ENCODE measurements at places on chromosomes 4 and X. TPM values are rescaled to one million over a fixed set of nuclear protein-coding genes. Genes with fewer than 3 reads are reported as not detected.

TCEAL6 gene
- not detected for total RNA-seq

TMEM150C gene
- total RNA-seq, result 0.58 TPM

GPR78 gene
- 2.4 TPM for total RNA-seq

DNA sequence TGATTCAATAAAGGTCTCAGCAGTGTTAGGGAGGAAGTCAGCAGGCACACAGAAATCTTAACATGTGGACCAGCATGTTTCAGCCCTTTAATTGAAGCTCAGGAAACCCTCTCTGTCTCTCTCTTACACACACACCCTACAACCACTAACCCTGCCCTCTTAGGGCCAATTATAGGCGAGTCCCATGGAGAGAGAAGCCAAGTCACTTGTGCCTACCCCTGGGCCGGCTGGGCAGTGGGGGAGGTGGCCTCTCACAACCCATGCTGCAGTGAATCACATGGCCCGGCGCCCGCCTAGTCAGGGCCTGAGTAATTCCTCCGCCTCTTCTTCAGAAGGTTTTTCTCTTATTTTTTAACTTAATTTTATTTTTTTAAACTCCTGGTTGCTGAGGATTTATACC is 3.7 kb downstream of the FGD1 start:
- no peak overlapping the region for H3K4me3 ChIP-seq
- no peaks in the 10 kb centered on the region for H3K27me3 ChIP-seq

- H3K4me3 ChIP-seq, result no peak overlapping the region
- no peaks in the 10 kb centered on the region for H3K27me3 ChIP-seq
- no peak for DNase-seq
- peaks cover 1% of the 10 kb centered on the region for H3K4me1 ChIP-seq
Measured at GRCh38 chr4:6727081-6727942, 11.3 kb downstream of the BLOC1S4 start.

DNA sequence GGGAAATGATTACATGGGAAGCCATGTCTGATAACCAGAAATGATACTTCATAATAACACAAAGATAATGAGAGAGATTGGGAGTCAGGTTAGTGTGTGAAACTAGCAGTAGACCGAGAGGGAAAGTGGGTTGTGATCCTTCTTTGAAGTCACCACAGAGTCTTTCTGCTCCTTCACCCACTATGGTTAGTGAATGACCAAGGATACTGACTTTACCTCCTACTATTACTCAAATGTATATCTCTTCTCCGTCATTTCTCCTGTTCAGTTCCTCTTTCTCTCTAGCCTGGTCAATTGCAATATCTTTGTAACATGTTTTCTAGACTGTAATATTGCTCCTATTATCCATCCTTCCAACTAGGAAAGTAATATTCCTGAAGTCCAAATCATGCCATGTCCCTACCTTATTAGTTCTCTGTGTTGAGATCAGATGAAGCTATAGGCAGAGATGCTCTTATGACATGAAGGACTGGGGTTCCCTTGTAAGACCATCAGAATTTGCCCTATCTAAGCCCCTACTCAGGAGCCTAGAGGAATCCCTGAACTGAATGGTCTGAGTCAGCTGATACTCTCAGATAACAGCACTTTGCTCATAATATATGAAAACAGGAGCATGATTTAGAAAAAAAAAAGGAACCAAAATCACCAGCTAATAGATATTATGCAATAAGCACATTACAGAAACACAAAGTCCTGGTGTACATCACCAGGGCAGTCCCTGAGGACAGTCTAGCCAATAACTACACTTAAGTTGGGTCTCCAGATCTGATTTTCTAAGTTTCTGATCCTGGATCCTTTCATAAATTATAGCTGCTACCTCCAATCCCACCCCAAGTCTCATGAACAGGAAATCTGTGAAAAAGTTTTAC is 81.2 kb downstream of the SHROOM3 start:
- H3K4me3 ChIP-seq, result no peak overlapping the region
- H3K27me3 ChIP-seq, result no peaks in the 10 kb centered on the region
- DNase-seq, result no peak
- no peaks in the 10 kb centered on the region for H3K36me3 ChIP-seq
- peaks cover 5% of the 10 kb centered on the region for H3K4me1 ChIP-seq
